ENCODE measurements at places on chromosomes 3 and 15.
A peak's percentile ranks its signal among the peaks of the same experiment; 100 is the strongest.

DNA sequence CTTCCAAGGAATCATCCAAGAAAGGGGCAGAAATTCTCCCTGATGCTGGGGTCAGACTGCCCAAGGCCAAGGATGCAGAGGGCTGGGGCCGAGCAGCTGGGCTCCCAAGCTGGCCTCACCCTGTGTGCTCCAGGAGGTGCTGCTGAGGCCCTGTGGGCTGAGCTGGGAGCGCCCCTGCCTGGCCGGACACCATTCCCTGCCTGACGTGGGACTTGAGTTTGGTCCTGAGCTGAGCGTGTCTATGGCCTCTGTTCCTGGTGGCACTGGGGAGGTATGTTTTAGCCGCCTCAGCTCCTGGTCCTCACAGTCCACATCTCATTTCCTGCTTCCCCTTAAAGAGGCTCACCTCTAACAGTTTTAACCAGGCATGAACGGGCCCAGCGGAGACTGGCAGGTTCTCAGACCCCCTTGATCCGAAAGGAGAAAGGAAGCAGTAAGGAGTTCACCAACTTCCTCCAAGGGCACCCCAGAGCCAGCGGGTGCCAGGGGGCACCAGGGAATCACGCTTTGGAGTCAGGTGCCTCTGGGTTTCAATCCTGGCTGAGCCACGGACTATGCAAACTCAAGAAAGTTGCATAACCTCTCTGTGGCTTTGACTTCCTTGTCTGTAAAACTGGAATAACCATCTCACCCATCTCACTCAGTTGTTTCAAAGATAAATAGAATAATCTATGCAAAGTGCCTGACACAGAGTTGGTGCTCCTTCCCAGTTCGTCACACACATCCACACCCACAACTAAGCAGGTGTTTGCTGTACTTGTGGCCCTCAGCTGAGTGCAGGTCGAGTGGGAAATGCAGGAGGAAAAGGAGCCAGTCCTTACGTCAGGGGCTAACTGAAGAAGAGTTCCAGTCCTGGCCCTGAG, 48.6 kb downstream of the SLC12A8 start:
- peak; percentile 69 for DNase-seq

- no peak for DNase-seq
These were observed 910.6 kb downstream of the NTRK3 start for GRCh38 chr15:87345961-87346360.

DNA sequence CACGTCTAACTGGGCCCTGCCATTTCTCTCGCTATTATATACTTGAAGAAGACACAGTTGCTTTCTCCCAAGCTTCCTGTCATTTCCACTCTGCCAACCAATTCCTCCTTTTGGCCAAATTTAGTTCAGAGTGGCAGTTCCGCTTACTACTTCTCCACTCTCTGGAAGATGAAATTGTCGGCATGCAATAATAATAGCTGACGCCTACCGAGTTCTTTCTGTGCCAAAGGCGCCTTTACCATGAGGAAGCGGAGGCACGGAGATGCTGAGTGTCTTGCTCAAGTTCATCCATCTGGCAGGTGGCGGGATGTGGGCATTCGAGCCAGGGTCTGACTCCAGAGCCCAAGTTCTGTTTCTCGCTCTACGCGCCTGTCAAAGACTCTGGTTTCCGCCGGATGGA, 14.6 kb upstream of the NRROS start:
- no peak for DNase-seq

DNA sequence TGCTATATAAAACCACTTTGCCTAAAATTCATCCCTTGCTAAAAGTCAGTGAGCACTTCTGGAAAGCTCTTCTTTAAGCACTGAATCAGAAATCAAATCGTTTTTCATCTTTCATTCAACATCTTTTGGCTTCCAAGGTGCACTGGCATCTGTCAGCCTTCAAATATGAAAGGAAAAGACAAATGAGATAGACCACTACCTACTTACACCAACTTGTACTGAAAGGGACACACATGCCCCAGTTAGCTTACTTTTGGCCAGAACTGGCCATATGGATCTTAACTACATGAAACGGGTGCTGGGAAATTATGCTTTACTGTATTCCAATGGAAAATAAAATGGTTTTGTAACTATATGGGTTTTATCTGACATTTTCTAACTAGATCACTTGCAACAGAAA, 332.0 kb upstream of the ARPP21 start:
- DNase-seq: no peak

DNA sequence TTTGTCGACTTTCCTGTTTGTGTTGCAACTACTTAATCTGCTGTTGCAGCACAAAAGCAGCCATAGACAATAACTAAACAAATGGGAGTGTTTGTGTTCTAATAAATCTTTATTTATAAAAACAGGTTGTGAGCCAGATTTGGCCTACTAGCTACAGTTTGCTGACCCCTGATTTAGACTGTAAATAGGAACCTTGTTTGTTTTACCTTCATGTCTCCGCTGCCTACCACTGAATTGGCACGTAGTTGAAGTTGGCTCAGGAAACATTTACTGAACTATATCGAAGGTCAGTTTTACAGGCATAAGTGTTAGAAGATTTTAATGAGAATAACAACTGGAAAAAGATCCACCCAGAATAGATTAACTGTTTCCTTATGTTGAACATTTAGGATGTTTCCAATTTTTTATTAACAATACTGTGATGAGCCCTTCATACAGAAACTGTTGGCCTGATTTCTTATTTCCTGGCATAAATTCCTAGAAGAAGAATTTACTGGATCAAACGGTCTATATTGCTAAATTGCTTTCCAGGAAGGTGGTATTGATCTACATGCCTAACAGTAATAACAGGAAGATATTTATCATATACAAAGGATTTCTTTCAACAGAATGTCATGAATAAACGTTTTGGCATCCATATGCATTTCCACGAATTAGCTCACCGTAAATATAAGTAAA, 156.2 kb upstream of the NR2E3 start:
- DNase-seq: no peak

- DNase-seq: peak; percentile 84
These were observed 14.0 kb downstream of the VILL start for GRCh38 chr3:38004415-38005075.

DNA sequence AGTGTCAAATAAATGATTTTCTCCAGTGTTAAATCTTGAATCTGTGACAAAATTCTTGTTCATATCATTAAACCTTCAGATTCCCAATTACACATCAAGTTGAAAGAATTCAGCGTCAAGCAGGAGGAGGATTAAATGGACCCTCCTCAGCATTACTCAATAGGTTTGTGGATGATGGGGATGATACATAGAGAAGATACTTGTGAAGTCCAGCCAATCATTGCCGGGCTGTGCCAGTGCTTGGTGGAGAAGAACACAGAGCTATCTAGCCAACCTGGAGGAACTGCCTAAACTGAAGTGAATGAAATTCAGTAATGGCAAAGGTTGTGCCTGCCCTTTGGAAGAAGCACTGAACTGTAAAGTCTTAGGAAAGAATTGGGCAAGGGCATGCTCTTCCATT, 47.0 kb upstream of the PRICKLE2 start:
- DNase-seq: no peak

DNA sequence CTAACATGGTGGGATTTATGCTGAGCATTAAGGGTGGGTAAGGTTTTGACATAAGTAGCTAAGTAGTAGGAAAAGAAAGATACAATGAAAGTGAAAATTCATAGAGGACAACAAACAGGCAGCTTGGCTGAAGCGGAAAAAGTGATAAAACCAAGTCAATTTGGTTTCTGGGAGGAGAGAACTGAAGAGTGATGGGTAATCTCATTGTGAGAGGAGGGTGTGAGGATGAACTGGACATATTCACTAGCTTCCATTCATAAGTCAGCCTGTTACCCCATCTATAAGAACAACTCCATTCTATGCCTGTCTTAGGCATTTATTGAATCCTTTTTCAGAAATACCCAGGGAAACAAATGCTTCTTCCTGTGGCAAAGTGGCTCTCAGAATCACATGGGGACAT, 67.1 kb upstream of the BBX start:
- no peak for DNase-seq

DNA sequence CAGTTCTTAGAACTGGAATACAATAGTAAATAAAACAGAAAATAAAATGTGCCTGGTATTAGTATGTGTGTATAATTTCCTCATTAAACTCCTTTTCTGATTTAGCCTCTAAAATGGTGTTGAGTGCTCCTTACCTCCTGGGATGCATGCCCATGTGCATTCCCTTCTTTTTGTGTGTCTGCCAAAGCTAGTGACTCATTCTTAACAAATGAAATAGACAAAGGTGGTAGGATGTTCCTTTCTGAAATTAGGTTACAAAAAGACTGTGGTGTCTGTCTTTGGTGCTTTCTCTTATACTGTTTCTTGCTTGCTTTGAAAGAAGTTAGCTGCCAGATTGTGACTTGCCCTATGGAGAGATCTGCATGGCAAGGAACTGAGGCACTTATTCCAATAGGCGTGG, 623.7 kb downstream of the GRM7 start:
- no peak for DNase-seq

GRCh38 chr15:94256511-94256910, 25.1 kb downstream of the MCTP2 start:
- no peak for DNase-seq

DNA sequence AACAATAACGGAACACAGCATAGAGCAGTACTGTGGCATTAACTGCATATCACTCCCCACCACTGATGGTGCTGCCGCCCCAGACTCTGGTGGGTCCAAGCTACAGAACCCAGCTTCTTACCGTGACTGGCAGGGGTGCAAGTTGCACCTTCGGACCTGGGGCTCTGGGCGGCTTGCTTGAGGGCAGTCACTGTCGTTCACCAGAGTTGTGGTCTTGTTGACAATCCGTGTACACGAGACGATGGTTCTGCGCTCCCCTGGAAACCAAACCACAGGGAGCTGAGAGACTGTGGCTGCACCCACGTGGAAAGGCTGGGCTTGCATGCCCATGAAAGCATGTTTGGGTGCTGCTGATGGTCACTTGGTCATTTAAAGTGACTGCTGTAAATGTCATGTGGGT, 293.0 kb downstream of the ADAMTS17 start:
- no peak for DNase-seq
